Left lung (tissue), 14 donors: ENCODE measurements at places on chromosomes 6 and 20. TPM values are rescaled to one million over a fixed set of nuclear protein-coding genes. Genes with fewer than 3 reads are reported as not detected.

THBD gene
- 53.1 TPM for total RNA-seq

DNA sequence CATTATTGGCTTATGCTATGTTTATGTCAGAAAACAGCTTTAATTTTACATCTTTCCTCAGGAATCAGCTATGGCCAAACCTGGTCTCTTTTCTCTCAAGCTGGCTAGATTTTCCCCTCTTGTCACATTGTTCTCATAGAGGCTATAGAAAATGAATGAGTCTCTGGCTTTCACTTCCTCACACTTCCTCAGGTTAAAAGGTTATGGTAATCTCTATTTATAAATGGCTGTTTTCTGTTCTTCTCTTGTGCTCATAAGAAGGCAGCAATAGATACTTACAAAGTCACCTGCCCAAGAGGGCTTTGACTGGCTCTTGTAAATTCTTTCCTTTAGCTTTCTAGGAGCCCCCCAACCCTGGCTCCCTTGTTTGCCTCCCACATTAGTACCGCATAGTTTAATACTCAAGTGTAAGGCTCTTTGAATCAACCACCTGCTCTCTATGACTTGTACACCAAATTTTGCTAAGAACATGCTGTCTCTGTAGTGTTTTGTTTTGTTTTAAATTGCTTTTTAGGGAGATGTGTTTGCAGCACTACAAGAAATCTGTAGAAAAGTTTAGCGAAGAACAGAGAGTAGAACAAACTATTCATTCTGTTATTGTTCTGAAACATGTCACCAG is 897.4 kb upstream of the CITED2 start:
- no peak overlapping the region for H3K27ac ChIP-seq
- H3K36me3 ChIP-seq, result no peaks in the 10 kb centered on the region

RAB44 gene
- total RNA-seq, result 0.26 TPM

MAS1 gene
- total RNA-seq, result 0.03 TPM

DNA sequence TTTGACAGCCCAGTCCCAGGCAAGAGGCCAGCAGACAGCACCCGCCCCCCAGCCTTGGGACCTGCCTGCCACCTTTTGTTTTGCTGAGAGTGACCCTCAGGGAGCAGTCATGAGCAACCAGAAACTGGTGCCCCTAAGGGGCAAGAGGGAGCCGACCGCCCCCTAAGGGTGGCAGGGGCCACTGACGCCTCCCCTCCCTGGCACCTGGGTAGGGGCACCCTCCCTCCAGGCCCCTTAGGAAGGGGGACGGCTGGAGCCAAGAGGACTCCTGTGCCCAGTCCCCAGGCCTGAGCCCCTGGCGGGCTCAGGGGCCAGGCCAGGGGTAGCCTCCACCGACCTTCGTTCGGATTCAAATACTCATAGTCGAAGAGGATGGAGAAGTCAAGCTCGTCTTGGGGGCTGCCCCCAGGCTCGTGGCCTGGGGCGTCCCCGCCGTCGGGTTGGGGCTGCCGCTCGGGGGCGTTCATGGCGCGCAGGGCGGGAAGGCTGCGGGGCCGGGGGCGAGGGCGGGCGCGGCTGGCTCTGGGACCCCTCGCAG is 417 bp downstream of the NFATC2 start:
- peak overlapping the region; percentile 39 for H3K27ac ChIP-seq
- no peak for DNase-seq
- peaks cover 38% of the 10 kb centered on the region for H3K27me3 ChIP-seq
- peaks cover 12% of the 10 kb centered on the region for H3K4me1 ChIP-seq
- H3K4me3 ChIP-seq, result peak overlapping the region; percentile 32

GRCh38 chr6:128069188-128069587 is 168.3 kb upstream of the THEMIS start:
- no peak for DNase-seq
- no peaks in the 10 kb centered on the region for H3K36me3 ChIP-seq
- H3K27ac ChIP-seq, result no peak overlapping the region
- H3K27me3 ChIP-seq, result no peaks in the 10 kb centered on the region
- no peak overlapping the region for H3K4me3 ChIP-seq

DNA sequence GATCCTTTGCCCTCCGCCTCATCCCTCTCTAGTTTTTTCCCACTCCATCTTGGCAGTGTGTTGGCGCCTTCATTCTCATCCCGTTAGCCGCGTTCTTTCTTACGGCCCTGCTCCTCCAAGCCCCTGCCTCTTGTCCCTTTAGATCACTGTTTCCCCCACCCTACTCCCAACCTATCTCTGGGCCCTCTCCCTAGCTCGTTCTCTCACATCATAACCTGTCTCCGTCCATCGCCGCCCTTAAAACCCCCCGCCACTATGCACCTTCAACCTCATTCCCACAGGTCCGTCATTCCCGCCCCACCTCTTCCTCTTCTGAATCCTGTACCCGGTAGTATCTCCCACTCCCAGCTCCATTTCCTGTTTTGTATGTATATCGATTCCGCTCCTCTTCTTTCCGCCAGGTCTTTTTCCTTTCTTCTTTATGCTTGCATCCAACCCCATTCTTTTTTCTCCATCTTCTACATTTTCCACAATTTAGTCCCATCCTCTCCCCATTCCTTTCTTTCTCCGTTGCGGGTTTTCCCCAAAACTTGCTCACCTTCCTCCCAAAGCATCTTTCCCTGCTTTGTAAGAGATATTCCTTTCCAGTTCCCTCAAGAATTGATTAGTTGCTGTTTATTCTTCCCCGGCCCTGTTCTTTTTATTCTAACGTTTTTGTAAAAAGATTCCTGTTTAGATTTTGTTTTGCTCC is 671 bp downstream of the EFHC1 start:
- DNase-seq, result peak; percentile 36
- H3K27ac ChIP-seq, result peak overlapping the region; percentile 86
- H3K4me3 ChIP-seq, result peak overlapping the region; percentile 78

- no peak overlapping the region for H3K4me3 ChIP-seq
- H3K4me1 ChIP-seq, result peaks cover 68% of the 10 kb centered on the region
- H3K27me3 ChIP-seq, result no peaks in the 10 kb centered on the region
- peak overlapping the region; percentile 37 for H3K27ac ChIP-seq
Measured at GRCh38 chr6:30759575-30760239, 15.4 kb upstream of the IER3 start.

GRCh38 chr20:51610111-51610510 is 67.6 kb upstream of the NFATC2 start:
- no peaks in the 10 kb centered on the region for H3K27me3 ChIP-seq
- H3K36me3 ChIP-seq, result peaks cover 10% of the 10 kb centered on the region
- no peaks in the 10 kb centered on the region for H3K4me1 ChIP-seq
- H3K27ac ChIP-seq, result no peak overlapping the region
- H3K4me3 ChIP-seq, result no peak overlapping the region

CALHM5 gene
- total RNA-seq, result 2.3 TPM

DNA sequence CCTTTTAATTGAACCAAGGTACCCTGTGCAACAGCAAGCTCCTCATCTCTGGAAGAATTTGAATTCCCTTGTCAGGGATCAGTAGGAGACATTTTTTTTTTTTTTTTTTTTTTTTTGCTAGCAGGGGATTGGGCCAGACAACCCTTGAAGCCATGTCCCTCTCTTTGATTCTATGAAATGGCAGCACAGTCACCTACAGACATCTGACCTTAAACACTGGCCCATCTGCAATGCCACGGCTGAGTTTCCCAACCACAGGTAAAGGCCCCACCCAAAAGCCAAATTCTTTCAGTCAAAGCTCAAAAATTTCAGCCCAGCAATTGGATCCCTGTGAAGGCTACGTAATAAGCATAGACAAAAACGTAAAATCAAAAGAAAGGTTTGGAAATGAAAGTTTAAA is 94.2 kb downstream of the FYN start:
- H3K36me3 ChIP-seq, result no peaks in the 10 kb centered on the region
- peaks cover 18% of the 10 kb centered on the region for H3K4me1 ChIP-seq
- DNase-seq, result no peak
- H3K27me3 ChIP-seq, result no peaks in the 10 kb centered on the region
- no peak overlapping the region for H3K27ac ChIP-seq
- no peak overlapping the region for H3K4me3 ChIP-seq

STX11 gene
- total RNA-seq, result 18.2 TPM

GRCh38 chr20:38113401-38114325 is 51.4 kb downstream of the TGM2 start:
- peaks cover 25% of the 10 kb centered on the region for H3K4me1 ChIP-seq
- DNase-seq, result no peak
- no peak overlapping the region for H3K4me3 ChIP-seq
- no peaks in the 10 kb centered on the region for H3K27me3 ChIP-seq
- H3K27ac ChIP-seq, result no peak overlapping the region
- H3K36me3 ChIP-seq, result no peaks in the 10 kb centered on the region

- no peak for DNase-seq
- H3K36me3 ChIP-seq, result no peaks in the 10 kb centered on the region
- H3K27me3 ChIP-seq, result no peaks in the 10 kb centered on the region
- H3K27ac ChIP-seq, result no peak overlapping the region
Measured at GRCh38 chr6:3510178-3510577, 53.3 kb upstream of the SLC22A23 start.

OR2W1 gene
- total RNA-seq, result not detected

CEP162 gene
- 9.7 TPM for total RNA-seq

DNA sequence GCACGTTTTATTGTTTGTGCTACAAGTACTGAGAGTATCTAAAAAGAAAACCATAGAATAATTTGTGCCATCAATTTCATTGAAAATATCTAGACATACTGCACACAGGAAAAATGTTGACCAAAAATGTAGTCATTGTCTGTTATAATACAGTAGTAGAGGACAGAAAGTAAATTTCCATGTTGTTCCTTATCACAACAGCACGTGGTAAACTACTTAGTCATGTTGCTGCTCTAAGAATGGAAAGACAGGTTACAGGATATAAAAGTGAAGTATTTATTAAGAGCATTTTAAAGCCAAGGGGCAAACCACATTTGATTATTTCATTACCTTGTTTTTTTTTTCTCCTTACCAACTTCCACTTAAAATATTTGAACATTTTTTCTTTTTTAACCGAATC is 89.0 kb upstream of the CEP85L start:
- H3K4me3 ChIP-seq, result no peak overlapping the region
- H3K27me3 ChIP-seq, result no peaks in the 10 kb centered on the region
- no peak overlapping the region for H3K27ac ChIP-seq
- no peak for DNase-seq

MRPL2 gene
- 35.2 TPM for total RNA-seq

DNA sequence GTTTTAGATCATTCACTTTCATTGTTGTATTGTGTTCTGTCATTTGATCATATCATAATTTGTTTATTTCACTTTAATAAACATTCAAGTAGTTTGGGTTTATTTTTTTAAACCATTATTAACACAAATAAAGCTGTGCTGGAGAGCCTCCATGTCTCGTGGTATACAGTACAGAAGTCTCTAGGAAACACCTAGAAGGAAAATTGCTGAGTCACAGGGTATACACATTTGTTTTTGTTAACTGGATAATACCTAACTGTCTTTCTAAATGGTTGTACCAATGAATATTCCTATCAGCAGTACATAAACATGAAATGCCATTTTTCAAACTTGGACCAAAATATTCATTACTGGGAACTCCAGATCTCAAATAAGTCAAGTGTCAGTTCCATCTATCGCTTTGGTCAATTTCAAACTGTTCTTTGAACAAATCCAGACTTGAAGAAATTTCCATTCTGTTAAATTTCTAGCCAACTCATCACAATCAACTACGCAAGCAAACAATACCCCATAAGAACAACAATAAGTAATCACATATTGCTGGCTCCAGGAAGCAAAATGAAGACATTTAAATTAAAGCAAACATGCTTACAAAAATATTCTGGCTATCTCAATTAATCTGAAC is 138.1 kb downstream of the ATXN1 start:
- H3K27ac ChIP-seq, result no peak overlapping the region
- no peak for DNase-seq
- no peak overlapping the region for H3K4me3 ChIP-seq
- no peaks in the 10 kb centered on the region for H3K36me3 ChIP-seq
- H3K27me3 ChIP-seq, result no peaks in the 10 kb centered on the region

SLC22A7 gene
- total RNA-seq, result not detected

GRCh38 chr6:122416825-122417224 is 17.4 kb downstream of the HSF2 start:
- no peak for DNase-seq
- peaks cover 39% of the 10 kb centered on the region for H3K36me3 ChIP-seq
- H3K4me1 ChIP-seq, result no peaks in the 10 kb centered on the region
- no peaks in the 10 kb centered on the region for H3K27me3 ChIP-seq

- DNase-seq, result peak; percentile 76
- H3K36me3 ChIP-seq, result no peaks in the 10 kb centered on the region
- no peaks in the 10 kb centered on the region for H3K4me1 ChIP-seq
- peak overlapping the region; percentile 27 for H3K4me3 ChIP-seq
Measured at GRCh38 chr6:27814665-27815424, 97.4 kb downstream of the OR2B2 start.

GRCh38 chr6:53369876-53370515 is 21.2 kb upstream of the ELOVL5 start:
- H3K4me1 ChIP-seq, result no peaks in the 10 kb centered on the region
- H3K27ac ChIP-seq, result no peak overlapping the region
- H3K36me3 ChIP-seq, result no peaks in the 10 kb centered on the region
- no peaks in the 10 kb centered on the region for H3K27me3 ChIP-seq
- no peak overlapping the region for H3K4me3 ChIP-seq

- no peak overlapping the region for H3K27ac ChIP-seq
- H3K4me3 ChIP-seq, result no peak overlapping the region
- no peak for DNase-seq
- no peaks in the 10 kb centered on the region for H3K36me3 ChIP-seq
- H3K27me3 ChIP-seq, result peaks cover 52% of the 10 kb centered on the region
Measured at GRCh38 chr20:63024573-63025392, 18.0 kb upstream of the BHLHE23 start.

GRCh38 chr20:17836303-17836861 is 132.2 kb downstream of the SNX5 start:
- H3K27ac ChIP-seq, result peak overlapping the region; percentile 61
- no peaks in the 10 kb centered on the region for H3K36me3 ChIP-seq
- no peak overlapping the region for H3K4me3 ChIP-seq
- DNase-seq, result peak; percentile 91

CNKSR3 gene
- 13.4 TPM for total RNA-seq

GSTA3 gene
- total RNA-seq, result not detected
